ENCODE measurements at places on chromosomes 6 and 20.
A peak's percentile ranks its signal among the peaks of the same experiment; 100 is the strongest.

GRCh38 chr20:821046-821730 lies 12.3 kb upstream of the FAM110A start:
- DNase-seq, result no peak

DNA sequence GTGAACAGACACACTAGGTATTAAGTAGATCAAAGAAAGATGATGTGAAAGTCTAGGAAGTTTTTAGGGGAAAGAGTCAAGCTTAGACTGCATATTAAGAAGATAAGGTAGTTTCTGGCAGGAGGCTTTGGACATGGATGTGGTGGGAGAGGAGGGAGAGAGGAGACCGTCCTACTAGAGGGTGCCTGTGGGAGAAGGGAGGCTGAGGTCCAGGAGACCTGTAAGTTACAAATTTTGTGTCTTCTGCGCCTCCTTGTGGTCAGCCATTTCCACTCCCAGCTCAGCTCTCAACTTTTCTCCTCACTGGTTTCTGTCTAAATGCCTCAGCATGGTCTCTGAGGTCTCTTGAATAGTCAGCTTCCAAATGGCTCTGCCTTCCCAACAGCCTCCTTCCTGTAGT lies 193.5 kb downstream of the UNC5CL start:
- DNase-seq, result peak; percentile 50

GRCh38 chr6:54800050-54800600 lies 46.4 kb upstream of the FAM83B start:
- DNase-seq, result no peak

GRCh38 chr6:149077208-149077607 lies 240.3 kb upstream of the TAB2 start:
- peak; percentile 61 for DNase-seq

DNA sequence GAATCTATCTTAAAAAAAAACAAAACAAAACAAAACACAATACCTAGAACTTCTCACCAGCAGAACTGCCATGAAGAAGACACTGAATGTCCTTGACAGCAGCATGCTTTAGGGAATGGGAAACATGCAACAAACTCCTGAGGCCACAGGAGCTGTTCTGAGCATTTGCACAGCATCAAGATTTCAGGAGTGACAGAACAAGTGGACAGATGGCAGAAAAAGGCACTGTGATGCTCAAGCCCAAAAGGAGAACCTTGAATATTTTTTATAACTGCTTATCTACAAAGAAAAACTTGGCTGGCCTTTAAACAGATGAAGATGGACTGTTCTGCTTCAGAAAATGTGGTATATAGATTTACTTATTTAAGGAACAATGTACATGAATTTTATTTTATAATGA lies 158.9 kb downstream of the RALGAPA2 start:
- no peak for DNase-seq

DNA sequence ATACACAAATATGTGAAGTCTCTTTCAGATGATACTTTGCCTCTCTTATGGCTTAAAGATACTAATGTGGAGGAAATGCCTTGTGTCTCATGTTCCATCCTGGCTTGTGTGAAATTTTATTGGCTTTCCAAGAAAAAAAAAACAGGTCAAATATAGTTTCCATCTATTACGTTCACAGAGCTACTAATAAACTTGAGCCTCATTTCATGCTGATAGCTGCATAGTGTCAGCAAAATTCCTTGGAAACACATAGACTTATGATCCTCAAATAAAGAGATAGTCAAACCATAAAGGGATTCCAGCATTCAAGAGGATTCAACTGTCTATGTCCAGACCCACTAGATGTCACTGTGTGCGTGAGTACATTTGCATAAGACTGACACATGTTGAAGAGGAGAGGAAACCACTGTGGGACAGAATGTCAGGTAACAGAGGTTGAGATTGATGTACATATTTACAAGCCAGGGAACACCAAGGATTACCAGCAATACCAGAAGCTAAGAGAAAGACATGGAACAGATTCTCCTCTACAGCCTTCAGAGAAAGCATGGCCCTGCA lies 266.6 kb downstream of the COL12A1 start:
- peak; percentile 15 for DNase-seq

DNA sequence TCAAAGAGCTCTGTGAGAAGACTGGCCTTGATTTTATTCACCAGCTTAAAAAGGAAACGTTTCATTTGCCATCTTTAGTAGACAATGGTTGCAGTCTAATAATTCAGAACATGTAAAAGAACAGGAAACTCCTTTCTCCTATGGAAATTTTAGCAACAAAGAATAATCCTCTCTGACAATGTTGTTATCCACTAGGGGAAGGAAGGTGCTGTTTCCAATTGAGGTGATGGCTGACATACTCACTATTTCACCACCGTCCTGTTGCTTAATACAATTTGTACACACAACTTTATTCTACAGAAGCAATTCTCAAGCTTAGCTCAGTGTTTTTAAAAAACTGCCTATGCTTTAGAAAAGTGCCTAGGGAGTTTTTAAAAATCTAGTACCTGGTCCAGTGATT lies 192.7 kb downstream of the ARHGAP18 start:
- DNase-seq, result no peak

- peak; percentile 62 for DNase-seq
These were observed 22.9 kb downstream of the TOX2 start for GRCh38 chr20:43937591-43937990.

GRCh38 chr6:20146291-20146690 lies 66.0 kb downstream of the MBOAT1 start:
- DNase-seq, result no peak

GRCh38 chr20:51469046-51469445 lies 73.5 kb downstream of the NFATC2 start:
- DNase-seq, result no peak

GRCh38 chr20:33640287-33640686 lies 21.8 kb upstream of the C20orf144 start:
- no peak for DNase-seq

DNA sequence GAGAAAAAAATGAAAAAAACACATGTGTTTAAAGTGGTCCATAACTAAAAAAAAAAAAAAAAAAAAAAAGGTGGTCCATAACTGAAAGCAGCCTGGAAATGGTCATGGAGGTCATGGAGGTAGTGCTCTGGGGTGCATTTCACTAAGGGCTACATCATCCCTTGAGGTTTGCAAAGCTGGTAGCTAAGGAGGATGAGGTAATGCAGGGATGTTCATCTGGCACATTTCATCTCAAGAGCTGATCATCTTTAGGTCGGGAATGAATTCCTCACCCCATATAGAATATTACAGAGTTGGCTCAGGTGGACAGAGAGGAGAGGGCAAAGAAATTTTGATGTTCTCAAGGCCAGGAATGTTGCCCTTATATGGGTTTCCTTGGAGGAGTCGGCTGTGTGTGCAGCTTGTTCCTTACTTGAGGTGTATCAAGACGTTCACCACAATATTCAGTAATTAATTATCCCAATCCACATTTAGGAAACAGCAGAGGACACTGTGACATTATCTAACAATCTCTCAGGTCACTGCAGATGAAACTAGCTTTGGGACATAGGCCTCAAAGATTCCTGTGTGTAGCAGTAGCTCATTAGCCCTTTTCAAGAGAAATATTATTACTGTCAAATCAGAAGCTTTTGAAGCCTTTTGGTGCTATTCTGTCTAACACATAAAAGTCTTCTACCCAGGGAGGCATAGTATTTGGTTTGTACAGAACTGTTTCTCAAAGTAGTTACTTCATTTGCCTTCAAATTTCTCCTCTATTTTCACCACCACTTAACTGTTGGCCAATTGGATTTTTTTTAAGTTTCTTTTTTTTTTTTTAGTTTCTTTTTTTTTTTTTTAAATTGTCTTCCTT lies 46.8 kb downstream of the CYP24A1 start:
- no peak for DNase-seq

- no peak for DNase-seq
These were observed 36.5 kb upstream of the TNFAIP3 start for GRCh38 chr6:137830511-137830911.

DNA sequence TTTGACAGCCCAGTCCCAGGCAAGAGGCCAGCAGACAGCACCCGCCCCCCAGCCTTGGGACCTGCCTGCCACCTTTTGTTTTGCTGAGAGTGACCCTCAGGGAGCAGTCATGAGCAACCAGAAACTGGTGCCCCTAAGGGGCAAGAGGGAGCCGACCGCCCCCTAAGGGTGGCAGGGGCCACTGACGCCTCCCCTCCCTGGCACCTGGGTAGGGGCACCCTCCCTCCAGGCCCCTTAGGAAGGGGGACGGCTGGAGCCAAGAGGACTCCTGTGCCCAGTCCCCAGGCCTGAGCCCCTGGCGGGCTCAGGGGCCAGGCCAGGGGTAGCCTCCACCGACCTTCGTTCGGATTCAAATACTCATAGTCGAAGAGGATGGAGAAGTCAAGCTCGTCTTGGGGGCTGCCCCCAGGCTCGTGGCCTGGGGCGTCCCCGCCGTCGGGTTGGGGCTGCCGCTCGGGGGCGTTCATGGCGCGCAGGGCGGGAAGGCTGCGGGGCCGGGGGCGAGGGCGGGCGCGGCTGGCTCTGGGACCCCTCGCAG lies 417 bp downstream of the NFATC2 start:
- no peak for DNase-seq

GRCh38 chr6:107868867-107869611 lies 44.9 kb upstream of the SCML4 start:
- no peak for DNase-seq

DNA sequence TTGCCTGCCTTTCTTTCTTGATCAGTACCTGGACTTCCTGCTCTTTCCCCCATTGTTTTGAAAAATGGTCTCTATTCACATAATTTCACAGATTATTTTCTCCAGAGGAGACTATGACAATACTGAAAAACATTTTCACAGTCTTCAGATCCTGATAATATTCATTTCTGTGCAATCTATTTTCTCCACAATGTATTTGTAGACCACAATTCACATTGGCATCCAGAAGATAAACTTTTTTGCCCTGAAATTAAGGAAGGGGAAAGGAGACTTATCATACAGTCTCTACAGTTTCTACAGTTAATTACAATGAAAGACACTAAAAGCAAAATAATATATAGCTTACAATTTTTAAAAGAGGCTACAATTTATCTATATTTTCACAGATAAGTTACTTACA lies 18.4 kb downstream of the LCA5 start:
- no peak for DNase-seq

DNA sequence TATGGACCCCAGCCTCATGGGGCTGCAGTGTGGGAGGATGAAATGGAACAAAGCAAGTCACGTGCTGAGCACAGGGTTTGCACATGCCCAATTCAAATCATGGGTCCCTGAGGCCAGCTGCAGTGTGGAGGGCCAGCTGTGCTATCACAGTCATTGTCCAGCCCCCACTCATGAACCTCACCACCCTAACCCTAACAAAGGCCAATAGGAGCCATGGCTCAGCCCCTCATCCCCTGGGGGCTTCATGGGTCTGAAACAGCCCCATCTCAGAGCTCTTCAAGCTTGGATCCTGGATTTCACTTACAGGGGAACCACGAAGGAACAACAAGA lies 125.6 kb upstream of the MAFB start:
- DNase-seq, result no peak

DNA sequence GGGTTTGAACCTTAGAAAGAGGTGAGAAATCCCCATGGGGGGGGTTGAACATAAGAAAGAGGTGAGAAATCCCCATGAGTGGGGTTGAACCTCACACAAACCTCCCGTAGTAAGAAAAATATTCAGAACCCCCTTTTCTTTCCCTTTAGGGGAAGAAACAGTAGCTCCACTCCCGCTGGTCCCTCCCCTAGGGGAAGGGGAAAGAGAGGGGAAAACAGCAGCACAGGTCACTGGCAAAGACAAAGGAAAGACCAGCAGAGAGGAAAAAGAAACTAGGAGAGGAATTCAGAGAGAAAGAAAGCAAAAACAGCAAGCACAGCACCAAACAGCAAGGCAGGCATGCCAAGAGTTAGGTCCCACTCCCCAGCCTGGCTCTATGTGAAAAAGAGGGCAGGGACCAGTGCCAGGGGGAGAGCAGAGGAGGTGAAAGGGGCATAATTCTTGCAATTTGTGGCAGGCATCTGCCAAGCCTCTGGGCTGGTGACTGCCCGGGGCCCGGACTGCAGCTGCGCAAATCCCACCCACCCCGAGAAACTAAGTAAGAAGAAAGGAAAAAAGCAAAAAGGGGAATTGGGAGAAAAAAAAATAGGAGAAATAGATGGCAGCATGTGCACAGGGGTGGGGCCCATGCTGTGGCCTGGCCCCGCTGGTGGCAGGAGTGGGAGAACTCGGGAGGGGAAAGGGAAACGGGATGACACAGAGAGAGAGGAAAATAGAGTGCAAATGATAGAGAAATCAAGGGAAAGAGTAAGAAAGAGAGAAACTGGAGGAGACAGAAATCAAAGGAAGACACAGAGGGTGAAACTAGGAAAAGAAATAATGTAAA lies 15.1 kb upstream of the GOPC start:
- DNase-seq, result no peak

DNA sequence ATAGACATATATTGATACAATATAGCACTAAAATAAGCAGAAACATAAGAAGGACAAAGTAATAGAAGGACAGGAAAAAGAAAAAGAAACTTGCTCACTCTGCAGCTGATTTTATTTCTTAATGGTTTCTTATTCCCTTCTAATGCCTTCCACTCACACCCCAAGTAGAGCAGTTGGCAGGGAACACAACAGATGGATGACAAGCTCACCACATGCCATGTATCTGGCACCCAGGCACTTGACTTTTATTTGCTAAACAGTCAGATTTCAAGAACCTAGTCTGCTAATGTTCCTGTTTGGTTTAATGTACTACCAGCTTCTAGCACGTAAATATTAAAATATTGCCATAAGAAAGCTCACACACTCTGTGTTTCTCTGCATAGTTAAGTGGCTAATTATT lies 87.1 kb downstream of the COL19A1 start:
- DNase-seq, result no peak

- DNase-seq, result peak; percentile 66
These were observed 12.0 kb downstream of the LRP11 start for GRCh38 chr6:149852180-149852579.

DNA sequence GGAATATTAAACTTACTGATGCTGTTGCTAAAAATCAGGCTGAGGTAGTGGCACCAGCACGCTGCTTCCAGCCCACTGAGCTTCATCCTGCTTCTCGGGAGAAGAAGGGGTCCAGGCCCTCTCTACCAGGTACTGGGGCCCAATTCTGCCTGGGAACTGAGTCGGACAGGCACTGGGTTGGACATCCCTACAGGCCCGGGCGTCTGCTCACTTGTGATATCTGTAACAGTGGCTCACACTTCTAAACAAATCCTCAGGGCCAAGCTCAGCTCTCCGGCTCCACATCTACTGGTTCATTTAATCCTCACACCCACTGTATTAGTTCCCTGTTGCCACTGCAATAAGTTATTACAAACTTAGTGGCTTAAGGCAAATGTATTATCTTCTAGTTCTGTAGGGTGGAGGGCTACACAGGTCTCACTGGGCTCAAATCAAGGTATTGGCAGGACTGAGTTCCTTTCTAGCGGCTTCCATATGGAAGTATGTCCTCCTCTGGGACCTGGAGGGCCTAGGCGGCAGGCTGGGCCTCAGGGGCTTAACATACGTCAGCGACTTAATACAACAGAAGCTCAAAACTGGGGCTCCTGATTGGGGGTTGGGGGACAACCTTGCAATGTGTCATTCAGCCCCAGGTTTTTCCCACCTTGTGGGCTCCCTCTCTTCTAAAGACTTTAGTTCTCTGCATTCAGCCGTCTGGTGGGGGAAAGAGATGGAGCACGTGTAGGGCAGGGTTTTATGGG lies 1.6 kb upstream of the KCNK15 start:
- DNase-seq, result no peak
